ENCODE measurements at places on chromosomes 2 and 18. TPM values are rescaled to one million over a fixed set of nuclear protein-coding genes. Genes with fewer than 3 reads are reported as not detected.

The CXCR1 gene
- polyA plus RNA-seq = 0.01 TPM

GRCh38 chr18:78367996-78368395 is 611.6 kb upstream of the SALL3 start:
- no peaks in the 10 kb centered on the region for H3K27me3 ChIP-seq
- no peak overlapping the region for H3K4me3 ChIP-seq
- H3K27ac ChIP-seq = no peak overlapping the region
- DNase-seq = no peak

DNA sequence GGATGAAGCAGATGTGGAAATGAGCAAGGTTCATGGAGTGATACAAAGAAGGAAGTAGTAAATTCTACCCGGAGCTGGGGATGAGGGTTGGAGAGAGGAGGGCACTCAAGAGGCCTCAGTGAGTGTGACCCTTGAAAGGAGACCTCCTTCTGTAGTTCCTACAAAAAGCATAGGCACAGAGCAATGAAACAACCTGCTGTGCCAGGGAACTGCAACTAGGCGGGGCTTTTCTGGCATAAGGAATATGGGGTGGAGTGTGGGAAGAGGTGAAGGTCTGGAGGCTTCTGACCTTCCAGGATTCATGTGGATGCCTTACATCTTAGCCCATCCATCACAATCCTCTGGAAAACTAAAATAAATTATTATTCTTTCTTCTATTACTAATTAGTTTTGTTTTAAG is 25.5 kb upstream of the PGAP1 start:
- H3K27me3 ChIP-seq = no peaks in the 10 kb centered on the region
- H3K27ac ChIP-seq = no peak overlapping the region
- no peaks in the 10 kb centered on the region for H3K36me3 ChIP-seq

DNA sequence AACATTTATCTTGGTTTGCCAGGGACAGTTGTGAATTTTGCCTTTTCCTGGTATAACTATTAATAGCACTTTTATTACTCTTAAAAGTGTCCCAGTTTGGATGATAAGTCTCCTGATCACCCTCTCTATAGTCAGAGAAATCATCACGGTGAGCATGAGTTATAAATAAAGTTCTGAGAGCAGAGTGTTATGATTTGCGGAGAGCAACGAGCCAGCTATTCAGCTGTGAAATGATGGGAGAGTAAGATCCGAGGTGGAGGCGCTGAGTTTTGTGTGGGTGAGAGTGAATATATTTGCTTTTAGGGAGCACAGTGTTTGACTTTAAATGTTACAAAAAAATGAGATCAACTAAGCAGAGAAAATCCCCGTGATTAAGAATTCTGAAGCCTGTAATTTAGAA is 179.6 kb downstream of the DSC3 start:
- no peak overlapping the region for H3K27ac ChIP-seq
- H3K4me3 ChIP-seq = no peak overlapping the region
- no peaks in the 10 kb centered on the region for H3K27me3 ChIP-seq
- no peak for DNase-seq
- H3K4me1 ChIP-seq = no peaks in the 10 kb centered on the region

- H3K4me1 ChIP-seq = peaks cover 25% of the 10 kb centered on the region
- H3K27ac ChIP-seq = no peak overlapping the region
- H3K36me3 ChIP-seq = peaks cover 3% of the 10 kb centered on the region
Measured at GRCh38 chr2:108616751-108617161, 82.5 kb downstream of the LIMS1 start.

Measured in large intestine (tissue), 12 donors.